Spinal cord (tissue), 10 donors: ENCODE measurements at places on chromosomes 12 and 14. TPM values are rescaled to one million over a fixed set of nuclear protein-coding genes. Genes with fewer than 3 reads are reported as not detected.

GRCh38 chr14:36511981-36512584 is 7.9 kb downstream of the NKX2-1 start:
- DNase-seq, result no peak

- DNase-seq, result no peak
Measured at GRCh38 chr14:104577426-104577825, 2.1 kb upstream of the C14orf180 start.

DNA sequence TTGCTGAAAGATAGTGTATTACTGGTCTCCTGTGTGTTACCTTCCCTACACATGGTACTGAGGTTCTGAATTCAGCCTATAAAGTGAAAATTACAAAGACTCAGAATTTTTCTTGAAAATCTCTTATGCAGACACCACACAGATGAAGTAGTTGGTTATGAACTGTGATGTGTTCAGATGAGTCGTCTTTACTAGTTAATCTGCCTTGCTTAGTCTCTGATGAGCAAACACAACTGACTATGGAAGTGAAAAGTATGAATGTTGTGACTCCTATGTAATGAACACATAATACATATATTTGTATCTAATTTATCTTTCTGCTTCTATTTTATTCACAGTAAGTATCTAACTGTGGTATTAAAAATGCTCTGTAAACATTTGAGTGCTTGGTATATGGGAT is 4.7 kb downstream of the MTERF2 start:
- no peak for DNase-seq

GRCh38 chr14:105080161-105080560 is 14.9 kb upstream of the GPR132 start:
- no peak for DNase-seq

GRCh38 chr12:94305130-94305957 is 154.3 kb downstream of the CEP83 start:
- DNase-seq, result no peak

DNA sequence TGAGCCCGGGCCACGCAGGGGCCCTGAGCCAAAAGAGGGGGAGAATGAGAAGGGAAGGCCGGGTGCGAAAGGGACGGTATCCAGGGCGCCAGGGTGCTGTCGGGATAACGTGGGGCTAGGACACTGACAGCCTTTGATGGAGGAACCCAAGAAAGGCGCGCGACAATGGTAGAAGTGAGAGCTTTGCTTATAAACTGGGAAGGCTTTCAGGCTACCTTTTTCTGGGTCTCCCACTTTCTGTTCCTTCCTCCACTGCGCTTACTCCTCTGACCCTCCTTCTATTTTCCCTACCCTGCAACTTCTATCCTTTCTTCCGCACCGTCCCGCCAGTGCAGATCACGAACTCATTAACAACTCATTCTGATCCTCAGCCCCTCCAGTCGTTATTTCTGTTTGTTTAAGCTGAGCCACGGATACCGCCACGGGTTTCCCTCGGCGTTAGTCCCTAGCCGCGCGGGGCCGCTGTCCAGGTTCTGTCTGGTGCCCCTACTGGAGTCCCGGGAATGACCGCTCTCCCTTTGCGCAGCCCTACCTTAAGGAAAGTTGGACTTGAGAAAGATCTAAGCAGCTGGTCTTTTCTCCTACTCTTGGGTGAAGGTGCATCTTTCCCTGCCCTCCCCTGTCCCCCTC is 3.0 kb downstream of the SSTR1 start:
- DNase-seq, result peak; percentile 38

DNA sequence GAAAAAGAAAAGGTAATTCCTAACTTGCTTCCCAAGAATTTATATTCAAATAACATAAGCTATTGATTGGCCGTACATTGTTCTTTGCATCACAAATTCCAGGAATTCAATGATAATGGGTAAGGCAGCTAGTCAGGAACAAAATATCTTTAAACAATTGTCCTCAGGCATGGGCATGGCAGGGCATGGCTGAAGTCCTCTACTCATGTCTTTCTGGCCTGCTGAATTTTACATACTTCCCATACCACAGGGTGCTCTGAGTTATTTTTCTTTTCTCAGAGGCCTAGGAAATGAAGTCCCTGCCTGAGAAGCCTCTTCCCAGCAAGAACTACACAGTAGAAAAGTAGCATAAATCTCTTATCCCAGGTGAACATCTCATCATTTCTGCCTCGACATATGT is 15.1 kb upstream of the DRAM1 start:
- DNase-seq, result no peak

DNA sequence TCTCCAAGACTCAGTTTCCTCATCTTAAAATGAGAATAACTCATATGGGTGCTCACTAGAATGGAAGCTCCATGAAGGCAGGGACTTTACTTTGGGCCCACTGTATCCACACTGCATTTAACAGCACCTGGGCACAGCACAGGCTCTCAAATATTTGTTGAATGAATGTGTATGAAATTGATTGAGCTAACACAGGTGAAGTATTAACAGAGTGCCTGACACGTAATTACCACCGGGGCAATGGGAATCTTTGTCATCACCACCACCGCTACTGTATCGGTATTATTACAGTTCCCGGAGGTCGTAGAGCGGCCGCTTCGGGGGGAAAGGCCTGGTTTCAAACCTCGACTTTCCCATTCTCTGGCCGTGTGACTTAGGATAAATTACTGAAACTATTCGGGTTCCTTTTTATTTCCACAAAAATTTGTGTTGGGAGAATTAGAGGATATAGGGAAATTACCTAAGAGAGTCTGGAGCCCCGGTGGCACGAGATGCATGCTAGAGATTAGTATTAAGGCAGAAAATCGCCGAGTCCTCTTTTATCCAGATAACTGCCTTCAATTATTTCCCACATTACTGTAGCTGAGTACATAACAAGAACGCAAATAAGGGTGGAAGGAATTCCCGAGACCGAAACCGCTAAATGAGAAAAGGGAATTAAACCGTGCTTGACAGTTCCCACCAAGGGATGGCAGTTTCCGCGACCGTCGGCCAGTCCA is 1.0 kb upstream of the RIC8B start:
- DNase-seq, result peak; percentile 68

DNA sequence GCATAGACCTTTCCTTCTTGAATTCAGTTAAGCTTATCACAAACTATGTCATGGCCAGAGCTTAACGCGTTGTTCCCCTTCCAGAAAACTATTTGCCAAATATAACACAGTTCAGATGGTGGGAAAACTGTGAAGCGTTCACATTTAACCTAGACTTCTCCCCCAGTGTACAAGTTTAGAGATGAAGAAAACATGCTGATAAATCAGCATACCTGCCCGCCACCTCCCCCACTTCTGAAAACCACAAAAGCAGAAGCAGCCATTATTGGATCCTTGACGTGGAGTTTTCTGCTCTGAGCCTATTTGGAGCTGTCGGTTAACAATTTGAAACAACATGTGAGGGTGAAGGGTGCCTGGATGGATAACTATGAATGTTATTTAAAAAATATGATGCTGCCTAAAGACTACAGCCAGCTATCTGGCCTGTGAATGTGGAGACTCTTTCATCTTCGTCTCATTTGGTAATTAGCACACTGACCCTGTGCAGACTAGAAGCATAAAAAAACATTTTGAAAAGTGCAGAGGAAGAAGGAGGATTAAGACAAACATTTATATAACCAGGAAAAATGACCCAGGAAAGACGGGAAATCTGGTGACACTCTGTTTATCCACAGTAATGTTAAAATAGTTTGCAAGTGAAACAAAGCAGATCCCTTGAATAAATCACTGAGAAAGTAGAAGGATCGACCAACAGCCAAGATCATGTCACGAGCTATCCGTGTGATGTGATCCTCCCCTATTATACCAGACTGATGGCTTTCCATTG is 408.2 kb downstream of the AEBP2 start:
- no peak for DNase-seq

The RNASE7 gene
- not detected for total RNA-seq

The TOMM20L gene
- not detected for total RNA-seq

The TPH2 gene
- 0.11 TPM for total RNA-seq
